PC-9 (cell line): ENCODE measurements at places on chromosomes 1 and 21.
A peak's percentile ranks its signal among the peaks of the same experiment; 100 is the strongest.

GRCh38 chr1:227016990-227017389, 76.9 kb downstream of the COQ8A start:
- no peak for DNase-seq

GRCh38 chr1:51328926-51329325, 1.4 kb downstream of the TTC39A start:
- no peak for DNase-seq

DNA sequence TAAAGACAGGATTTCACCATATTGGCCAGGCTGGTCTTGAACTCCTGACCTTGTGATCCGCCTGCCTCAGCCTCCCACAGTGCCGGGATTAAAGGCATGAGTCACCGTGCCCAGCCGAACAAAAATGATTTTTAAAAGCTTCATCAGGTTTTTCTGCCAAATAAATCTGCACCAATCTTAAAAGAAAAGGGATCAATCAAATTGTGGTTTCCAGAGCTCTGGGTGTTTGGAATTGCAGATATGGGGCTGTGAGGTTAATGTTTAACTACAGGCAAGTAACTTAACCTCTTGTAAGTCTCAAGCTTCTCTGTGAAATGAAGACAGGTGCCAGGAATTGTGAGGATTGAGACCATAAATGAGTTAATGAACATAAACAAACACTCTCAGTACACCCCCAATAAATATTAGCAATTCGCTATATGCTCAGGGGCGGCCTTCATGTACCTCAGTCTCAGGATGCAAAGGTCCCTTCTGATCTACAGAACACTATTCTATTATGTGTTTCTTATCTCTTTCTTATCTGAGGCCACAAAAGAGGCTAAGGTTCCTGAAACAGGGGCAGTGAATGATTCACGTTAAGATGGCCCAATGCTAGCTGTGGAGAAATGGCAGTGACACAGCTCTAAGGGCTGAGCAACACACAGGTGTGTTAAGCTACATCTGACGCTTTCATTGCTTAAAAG, 7.1 kb upstream of the GNPAT start:
- DNase-seq: no peak

DNA sequence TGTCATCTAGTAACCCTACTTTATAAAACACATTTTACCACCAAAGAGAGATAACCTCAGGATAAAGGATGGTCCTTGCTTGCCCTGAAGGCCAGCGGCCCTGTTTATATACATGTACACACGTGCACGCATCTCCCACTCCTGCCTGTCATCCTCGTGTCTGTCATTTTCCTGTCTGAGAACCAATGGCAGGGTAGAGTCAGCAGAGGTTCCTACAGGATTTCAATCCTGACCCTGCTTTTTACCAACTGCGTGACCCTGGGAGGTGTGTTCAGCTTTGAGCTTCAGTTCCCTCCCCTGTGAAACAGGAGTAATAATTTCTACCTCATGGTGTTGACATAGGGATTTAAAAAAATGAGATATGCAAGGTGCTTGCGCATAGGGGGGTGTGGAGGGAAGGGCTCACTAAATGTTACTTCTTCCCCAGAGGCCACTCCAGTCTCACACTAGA, 12.3 kb upstream of the RASSF5 start:
- no peak for DNase-seq

DNA sequence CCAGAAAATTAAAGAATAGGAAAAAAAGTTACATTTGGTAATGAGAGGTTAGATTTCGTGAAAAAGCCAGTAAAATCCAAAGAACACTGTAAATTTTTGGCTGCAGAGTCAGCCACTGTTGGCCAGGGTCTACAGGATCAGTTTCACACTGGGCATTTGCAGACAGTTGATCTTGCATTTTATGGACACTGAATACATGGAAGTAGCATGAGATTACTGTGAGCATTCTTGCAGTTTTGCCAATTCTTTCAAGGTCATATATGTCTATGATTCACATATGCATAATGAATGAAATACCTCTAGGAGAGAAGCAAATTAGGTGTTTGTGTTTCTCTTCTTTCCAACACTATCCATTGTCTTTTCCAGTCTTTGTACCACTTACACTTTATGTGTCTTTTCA, 200.8 kb upstream of the DPYD start:
- no peak for DNase-seq

- peak; percentile 6 for DNase-seq
Measured at GRCh38 chr1:78831731-78832360, 174.7 kb downstream of the ADGRL4 start.

DNA sequence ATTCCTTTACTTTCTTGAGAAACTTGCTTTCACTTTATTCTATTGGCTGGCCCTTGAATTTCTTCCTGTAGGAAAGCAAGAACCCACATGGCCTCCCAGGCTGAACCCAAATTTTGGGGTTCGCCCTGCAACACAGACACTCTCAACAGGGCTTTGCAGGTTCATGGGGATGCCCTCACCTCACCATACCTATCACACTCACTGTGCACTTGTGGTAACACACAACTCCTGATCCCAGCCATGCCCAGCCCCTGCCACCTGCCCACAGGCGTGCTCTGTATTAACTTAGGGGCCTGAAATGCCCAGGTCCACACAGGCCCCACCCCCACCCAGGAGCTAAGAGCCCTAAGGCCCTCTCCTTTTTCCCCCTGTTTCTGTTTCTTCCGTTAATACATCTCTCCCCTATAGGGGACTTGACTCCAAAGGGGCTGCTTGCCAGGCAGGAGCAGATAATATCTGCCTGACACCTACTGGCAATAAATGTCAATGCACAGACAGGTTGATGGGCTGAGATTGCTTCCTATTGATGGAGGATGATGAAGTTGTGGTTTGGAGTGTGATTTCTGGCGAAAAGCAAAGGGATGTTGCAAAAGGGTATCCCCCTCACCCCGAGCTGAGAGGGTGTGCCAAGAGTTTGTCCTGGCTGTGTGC, 171.5 kb downstream of the AJAP1 start:
- no peak for DNase-seq

DNA sequence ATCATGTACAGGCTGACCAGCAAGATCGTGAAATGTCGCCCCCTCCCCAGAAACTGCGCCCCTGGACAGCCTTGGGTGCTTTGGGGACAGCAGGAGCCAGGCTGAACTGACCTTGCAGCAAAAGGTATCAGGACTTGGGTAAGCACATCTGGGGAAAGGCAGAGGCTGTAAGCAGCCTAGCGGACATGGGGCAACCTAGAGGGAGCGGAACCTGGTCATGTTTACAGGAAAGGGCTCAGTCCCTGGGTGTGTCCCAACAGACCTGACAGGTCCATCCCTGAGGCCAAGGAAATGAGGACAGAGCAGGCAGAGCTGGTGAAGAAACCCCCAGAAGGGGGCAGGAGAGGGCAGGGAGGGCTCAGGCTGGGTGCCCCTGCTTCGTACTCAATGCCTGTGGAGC, 3.1 kb upstream of the S100A8 start:
- peak; percentile 45 for DNase-seq

- peak; percentile 40 for DNase-seq
Measured at GRCh38 chr1:20440785-20441200, 45.2 kb downstream of the CAMK2N1 start.

DNA sequence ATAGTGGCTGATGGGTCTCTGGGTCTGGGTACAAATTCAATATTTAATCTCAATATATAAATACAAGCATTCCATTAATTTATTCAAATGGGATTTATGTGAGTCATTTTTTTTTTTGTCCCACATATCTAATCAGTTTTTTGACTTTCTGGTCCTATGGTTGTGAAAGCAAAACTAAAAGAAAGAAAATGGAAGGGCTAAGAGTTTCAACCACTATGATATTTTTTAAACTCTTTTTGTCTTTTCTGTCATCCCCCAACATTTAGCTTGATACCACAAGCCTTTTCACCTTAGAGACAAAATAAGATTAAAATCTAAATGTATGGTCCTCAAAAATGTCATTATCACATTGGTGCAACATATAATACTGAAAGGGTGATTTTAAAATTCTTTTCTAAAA, 602.7 kb upstream of the CHRM3 start:
- no peak for DNase-seq

- no peak for DNase-seq
Measured at GRCh38 chr1:27773826-27774445, 917 bp downstream of the STX12 start.

DNA sequence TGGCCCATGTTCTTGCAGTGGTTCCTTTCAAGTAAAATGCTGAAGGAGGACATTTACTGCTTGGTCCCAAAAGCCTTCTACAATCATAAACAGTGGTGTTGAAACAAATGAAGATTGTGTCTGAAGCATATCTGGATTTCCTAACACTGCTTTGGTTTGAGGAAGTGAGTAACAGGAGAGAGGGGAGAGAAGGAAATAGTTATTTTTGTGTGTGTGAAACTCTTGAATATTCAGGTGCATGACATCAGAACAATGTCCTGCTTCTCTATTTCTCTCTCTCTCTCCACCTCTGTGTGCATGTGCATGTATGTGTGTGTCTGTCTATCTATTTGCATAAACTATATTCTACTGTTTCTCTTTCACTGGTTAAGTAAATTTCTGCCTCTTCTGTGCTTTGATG, 61.4 kb upstream of the TNFSF18 start:
- no peak for DNase-seq
